ENCODE measurements at places on chromosomes 16 and 17.

DNA sequence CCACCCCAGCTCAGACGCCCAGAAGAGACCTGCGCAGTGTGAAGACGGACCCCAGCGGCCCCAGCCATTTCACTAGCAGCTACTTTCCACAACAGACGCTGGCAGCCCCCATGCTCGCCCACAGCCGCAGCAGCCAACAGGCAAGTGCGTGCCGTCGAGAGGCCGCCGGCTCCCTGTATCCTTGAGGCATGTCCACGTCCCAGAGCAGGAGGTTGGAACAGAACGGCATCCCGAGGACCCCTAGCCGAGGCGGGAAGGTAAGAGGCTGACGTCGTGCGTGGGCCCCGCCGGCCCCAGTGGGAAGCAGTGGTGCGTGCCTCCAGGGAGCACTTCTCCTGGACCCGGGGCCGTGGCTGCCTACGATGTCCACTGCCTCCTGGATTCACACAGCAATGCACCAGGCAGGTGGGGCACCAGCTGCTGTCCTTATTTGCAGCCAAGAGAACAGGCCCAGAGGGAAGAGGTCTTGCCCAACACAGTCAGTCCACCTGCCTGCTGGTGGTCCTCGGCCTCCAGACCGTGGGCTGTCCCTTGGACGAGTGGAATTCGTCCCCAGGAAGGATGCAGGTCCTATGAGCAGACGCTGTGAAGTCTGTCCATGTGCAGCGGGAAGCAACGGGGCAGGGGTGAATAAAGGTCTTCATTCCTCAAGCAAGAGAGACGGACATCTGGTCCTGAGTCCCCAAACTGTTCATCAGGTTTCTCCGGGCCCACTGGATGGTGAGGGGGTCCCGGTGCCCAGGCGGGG is 38.5 kb downstream of the SLC7A5 start:
- no peak for DNase-seq

- DNase-seq: no peak
Measured at GRCh38 chr17:28975031-28975430, 23.7 kb upstream of the PHF12 start.

DNA sequence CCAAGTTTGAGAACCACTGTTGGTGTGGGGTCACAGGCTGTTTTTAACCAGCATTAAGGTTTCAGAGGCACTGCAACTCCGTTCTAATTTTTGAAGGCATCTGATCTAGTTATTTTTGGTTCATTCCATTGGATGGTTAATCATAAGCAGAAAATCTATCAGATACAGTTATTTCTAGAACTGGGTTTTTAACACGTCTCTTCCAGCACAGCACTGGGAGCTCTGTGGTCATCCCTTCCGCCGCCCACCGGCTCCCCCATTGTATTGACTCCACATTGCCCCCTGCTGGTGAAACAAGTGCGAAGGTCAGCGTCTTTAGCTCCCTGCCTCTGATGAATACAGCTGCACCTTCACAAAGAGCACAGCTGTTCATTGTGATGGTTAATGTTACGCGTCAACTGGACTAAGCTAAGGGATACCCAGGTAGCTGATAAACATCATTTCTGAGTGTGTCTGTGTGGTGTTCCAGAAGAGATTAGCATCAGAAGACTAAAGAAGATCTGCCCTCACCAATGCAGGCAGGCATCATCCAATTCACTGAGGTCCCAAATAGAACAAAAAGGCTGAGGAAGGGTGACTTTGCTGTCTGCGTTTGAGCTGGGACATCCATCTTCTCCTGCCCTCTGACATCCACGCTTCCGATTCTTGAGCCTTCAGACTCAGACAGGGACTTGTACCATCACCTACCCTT is 8.5 kb downstream of the CCL18 start:
- peak; percentile 46 for DNase-seq

DNA sequence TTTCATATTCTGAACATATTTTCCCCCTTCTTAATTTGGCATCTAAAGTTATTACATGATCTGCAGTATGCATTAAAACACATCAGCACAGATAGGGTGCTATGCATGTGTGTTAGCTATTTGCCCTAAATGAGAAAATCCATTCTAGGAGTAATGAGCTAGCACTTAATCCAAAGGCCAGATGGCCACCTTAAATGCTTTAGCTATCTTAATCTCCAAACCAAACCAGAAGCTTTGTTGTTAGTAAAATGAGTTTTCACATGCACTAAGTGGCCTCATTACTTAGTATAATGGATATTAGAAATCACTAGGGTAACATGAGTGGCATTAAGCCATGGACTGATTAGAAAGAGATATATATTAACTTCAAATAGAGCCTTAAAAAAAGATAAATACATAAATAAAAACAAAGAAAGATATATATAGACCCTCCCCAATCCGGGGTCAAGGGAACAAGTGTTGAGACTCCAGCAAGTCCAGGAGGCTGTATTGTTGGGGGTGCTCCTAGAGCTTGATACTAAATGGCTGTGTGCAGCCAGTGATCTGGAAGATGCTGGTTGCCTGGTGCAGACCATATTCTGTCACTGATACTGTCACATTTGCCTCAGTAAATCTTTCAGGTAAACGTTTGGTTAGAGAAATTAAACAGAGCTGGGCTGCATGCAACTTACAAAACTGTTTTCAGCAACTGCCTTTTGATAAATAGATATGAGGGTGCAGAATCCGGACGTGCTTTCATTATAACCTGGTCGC is 67.3 kb downstream of the MYH10 start:
- DNase-seq: no peak

DNA sequence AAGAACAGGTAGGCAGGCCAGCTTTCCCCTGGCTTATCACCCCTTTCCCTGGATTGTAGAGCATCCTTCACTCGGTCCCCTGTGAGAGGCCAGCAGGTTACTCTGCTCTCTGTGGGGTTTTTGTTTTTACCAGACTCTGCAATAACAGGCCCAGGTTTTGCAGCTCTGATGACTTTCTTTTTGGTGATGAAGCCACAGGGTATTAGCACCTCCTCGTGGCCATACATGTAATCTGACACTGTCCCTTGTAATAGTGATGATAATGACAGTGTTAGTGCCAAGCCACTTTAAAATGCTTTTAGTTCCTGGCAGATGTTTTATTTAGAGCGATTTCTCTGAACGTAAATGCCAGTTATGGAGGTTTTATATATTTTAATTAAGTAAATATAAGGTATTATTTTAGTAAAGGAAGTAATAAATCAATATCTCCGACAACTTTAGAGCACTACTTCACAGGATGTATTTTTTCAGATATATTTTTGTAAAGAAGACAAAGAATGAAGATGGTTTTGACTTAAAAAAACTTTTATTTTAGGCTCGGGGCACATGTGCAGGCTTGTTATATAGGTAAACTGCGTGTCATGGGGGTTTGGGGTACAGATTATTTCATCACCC is 38.0 kb upstream of the CPHXL start:
- DNase-seq: peak; percentile 29

- no peak for DNase-seq
Measured at GRCh38 chr17:59278406-59278805, 53.0 kb upstream of the YPEL2 start.

- DNase-seq: no peak
Measured at GRCh38 chr17:6591599-6592158, 35.3 kb upstream of the PITPNM3 start.

- no peak for DNase-seq
Measured at GRCh38 chr16:88830258-88830657, 18.5 kb upstream of the APRT start.

DNA sequence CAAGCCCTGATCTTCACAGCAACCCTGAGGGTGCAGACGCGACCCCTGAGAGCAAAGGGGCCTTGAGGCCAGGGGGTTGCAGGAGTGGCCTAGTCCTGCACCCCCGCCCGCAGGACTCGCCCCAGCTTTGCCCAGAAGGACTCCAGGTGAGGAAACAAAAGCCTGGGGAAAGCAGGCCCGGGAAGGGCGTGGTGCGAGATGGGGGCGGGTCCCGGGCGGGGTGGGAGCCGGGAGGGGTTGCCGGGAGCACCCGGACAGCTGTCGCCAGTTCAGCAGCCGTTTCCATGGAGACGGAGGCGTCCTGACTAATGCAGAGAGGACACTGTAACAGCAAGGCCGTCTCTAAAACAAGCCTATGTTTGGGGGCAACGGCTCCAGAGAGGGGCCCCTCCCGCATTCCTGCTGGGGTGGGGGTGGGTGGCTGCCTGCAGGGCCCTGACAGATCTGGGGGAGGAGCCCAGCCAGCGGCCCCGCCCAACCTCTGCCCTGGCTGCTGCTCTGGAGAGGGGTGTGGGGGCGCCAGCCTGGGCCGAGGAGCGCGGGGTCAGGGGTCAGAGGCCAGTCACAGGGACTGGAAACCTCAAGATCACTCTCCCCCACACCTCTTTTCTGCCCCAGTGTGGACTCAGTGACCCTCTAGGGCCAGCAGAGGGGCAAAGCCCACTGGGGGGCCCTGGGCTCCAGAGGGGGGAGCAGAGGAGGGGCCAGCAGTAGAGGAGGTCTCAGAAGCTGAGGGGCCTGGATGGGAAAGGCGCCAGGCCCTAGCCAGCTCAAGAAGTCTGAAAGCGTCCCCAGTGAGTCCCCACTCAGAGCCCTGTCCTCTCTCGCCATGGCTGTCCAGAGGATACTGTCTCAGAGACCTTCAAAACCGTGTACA is 3.1 kb upstream of the TPPP3 start:
- DNase-seq: no peak

GRCh38 chr16:14357328-14357727 is 272.7 kb downstream of the PARN start:
- DNase-seq: no peak

GRCh38 chr17:64354396-64354795 is 36.3 kb downstream of the PECAM1 start:
- no peak for DNase-seq

DNA sequence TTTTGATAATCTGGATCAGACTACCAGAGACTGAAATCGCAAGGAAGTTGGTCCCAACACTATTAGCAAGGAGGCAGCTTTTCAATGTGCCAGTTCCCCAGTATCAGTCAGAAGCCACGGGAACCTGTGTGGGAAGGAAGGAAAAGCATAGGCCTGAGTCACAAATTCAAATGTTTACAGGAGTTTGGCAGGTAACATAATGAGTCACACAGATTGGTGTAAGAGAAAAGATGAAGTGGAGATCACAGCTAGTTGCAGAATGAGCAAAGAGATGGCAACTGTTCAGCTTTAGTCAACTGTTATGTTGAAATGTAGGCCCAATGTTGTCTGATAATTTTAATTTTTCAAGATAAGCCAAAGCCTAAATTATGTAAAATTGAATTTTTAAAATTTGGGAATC is 28.1 kb upstream of the ITGA2B start:
- no peak for DNase-seq

DNA sequence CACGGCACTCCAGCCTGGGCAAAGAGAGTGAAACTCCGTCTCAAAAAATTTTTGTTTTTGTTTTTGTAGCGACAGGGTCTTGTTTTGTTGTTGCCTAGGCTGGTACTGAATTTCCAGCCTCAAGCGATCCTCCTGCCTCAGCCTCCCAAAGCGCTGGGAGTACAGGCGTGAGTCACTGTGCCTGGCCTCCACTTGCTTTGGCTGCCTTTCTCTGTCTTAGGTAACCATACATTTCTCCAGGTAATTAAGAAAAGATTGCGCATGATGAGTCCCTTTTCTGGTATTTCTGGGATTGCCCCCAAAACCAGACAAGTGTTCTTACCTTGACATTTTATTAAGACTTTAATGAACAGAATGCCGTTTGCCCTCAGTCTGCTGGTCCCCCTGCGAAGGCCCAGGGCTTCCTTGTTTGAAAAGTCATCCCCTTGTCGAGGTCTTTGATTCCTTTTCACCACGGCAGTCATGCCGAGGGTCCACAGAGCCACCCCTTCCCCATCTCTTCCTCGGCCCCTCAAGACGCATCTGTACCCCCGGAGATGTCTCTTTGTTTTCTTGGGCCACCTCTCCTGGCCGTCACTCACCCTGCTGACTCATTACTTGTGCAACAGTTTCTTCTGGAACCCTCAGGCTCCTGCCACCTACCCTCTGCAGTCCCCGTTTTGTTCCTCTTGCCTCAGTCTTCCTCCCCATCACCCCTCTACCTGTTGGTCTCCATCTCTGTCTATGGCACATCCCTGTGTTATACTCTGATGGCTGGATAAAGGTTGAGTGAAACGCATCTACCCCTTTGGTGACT is 151.0 kb downstream of the SEC14L1 start:
- no peak for DNase-seq

GRCh38 chr17:56319531-56319930 is 166.3 kb downstream of the ANKFN1 start:
- no peak for DNase-seq

- DNase-seq: no peak
Measured at GRCh38 chr17:42937712-42938596, 26.3 kb downstream of the AARSD1 start.

- no peak for DNase-seq
Measured at GRCh38 chr16:72829846-72830775, 217.8 kb downstream of the ZFHX3 start.

GRCh38 chr16:16151315-16151714 is 72.0 kb downstream of the ABCC6 start:
- no peak for DNase-seq

GRCh38 chr17:8964801-8965393 is 610 bp downstream of the PIK3R5 start:
- no peak for DNase-seq

GRCh38 chr17:1742371-1743087 is at the start of gene SERPINF2:
SERPINF2 (plus strand) TSS chr17:1742871; CDS start chr17:1744996, 2,125 bp downstream.
- no peak for DNase-seq

- no peak for DNase-seq
Measured at GRCh38 chr17:45429339-45430005, 3.2 kb downstream of the ARHGAP27 start.

DNA sequence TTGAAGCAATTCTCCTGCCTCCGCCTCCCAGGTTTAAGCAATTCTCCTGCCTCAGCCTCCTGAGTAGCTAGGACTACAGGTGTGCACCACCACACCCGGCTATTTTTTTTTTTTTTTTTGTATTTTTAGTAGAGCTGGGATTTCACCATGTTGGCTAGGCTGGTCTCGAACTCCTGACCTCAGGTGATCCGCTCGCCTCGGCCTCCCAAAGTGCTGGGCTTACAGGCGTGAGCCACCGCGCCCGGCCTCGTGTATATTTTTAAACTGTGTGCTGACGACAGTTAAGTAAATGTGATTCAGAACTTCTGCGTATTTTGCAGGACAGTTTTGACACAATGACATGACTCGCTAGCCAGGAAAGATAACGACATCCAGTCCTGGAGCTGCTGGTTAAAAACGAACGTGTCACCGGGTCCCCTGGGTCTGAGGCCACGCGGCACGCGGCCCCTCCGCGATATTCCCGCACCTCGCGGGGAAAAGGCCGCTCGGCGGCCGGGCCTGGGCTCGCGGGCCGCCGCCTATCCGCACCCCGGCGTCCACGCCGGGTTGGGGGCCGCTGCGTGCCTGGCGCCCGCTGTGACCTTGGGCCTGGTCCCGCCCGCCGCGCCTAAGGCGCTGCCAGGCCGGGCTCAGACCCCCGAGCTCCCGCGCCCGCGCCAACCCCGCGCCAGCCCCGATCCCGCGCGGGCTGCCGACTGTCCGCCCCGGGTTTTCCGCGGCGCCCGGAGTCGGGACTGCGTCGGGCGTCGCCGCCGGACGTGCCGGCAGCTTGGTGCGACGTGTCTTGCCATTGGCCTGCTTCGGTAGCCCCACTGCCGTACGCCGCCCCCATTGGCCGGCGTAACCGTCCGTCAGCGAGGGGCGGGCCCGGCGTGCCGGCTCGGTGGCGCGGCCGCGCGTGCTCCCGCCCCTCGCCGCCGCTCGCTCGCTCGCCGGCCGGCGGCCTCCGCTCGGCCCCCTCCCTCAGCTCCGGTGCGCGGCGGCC is at the start of gene FOXK2:
Gene FOXK2 (plus strand): TSS at position 907 of the 985 bp plus-strand sequence. CDS start 157 bp downstream, outside the sequence.
- peak; percentile 90 for DNase-seq

- no peak for DNase-seq
Measured at GRCh38 chr16:85395207-85395912, 217.8 kb upstream of the GSE1 start.

All from stimulated activated CD4-positive, alpha-beta T cell treated with anti-CD3 and anti-CD28 coated beads, Interleukin-1b, Interleukin-23, amount 100 ng/mL, for 24 hours (primary cell).